ENCODE measurements at places on chromosomes 2 and 18.

DNA sequence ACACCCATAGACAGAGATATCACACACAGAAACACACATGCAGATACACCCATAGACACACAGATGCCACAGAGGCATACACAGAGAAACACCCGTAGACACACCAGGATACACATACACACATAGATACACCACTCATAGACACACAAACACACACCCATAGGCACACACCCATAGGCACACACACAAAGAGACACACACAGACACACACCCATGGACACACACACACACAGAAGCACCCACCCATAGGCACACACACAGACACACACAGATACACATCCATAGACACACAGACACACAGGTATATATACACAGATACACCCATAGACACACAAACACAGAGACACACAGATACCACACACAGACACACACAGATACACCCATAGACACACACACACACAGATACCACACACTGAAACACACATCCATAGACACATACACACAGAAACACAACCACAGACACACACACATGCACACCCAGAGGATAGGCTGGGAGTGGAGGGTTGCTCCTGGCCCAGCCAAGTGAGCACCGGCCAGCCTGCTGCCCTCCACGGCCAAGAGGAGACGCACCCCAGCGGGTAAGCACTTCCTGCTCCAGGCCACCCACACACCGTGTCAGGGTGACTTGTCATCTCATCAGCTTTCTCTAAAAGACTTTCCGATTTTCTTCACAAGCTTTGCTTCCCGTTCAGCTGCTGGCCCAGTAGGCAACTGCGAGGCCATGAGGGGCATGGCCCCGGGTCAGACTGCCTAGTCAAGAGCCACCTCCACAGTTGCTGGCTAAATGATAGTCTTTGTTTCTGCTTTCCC is 14.1 kb upstream of the CNNM3 start:
- peak; percentile 12 for DNase-seq

- no peak for DNase-seq
Measured at GRCh38 chr2:60317844-60318243, 235.6 kb downstream of the BCL11A start.

DNA sequence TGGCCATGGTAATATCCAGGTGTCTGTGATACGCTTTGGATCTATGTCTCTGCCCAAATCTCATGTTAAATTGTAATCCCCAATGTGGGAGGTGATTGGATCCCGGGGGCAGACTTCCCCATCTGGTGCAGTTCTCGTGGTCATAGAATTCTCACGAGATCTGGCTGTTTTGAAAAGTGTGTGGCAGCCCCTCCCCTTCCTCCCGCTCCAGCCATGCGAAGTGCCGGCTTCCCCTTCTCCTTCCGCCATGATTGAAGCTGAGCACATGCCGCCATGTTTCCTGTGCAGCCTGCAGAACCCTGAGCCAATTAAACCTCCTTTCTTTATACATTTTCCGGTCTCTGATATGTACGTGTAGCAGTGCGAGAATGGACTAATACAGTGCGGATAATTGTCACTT is 42.5 kb downstream of the GPC1 start:
- no peak for DNase-seq

GRCh38 chr2:191931329-191931728 is 84.4 kb upstream of the CAVIN2 start:
- no peak for DNase-seq

GRCh38 chr18:12061685-12062084 is 32.0 kb upstream of the ANKRD62 start:
- DNase-seq: no peak

GRCh38 chr2:237473878-237474441 is 13.1 kb upstream of the MLPH start:
- no peak for DNase-seq

GRCh38 chr2:151344906-151345305 is 12.5 kb upstream of the TNFAIP6 start:
- DNase-seq: no peak

DNA sequence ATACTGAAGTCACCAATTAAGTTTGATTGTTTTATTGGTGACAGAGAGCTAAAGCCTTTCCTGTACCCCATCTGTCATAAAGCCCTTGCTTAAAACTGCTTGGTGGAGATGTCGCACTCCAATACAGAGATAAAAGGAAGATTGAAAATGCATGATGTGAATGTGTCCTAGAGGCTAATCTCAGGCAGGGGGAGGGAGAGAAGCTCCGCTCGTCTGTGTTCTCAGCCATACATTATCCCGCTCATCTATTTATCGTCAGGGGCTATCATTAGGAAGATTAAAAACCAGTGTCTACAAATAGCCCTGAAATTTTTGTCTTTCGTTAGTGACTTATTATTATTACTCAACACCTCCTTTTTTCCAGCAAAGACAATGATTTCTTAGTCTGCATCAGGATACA is 110.3 kb downstream of the CMPK2 start:
- DNase-seq: no peak

DNA sequence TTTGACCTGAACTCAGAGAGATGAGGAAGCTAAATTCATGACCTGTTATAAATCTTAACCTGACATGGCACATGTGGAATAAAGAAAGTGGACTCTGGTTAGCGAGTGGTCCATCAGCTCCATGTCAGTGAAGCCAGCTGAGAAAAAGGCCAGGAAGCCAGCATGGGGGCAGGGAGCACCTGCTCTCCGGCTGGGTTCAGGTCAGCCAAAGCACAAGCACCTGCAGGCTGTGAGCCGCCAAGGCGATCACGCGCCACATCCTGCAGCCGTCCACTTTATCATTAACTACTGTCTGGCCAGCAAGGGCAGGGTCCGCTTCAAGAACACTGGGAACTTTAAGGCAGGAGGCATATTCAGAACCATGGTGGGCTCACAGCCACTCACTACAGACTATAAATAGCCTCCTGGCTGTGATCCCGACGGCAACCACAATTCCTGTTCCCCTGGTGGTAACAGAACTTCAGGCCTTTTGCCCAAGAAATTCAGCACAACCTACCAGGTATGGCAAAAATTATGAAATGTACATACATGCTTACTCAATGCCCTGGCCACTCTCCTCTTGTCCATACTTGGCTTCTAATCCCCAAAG is 35.5 kb downstream of the ACVR1 start:
- no peak for DNase-seq

- no peak for DNase-seq
Measured at GRCh38 chr18:31104444-31104843, 2.2 kb upstream of the DSC2 start.

DNA sequence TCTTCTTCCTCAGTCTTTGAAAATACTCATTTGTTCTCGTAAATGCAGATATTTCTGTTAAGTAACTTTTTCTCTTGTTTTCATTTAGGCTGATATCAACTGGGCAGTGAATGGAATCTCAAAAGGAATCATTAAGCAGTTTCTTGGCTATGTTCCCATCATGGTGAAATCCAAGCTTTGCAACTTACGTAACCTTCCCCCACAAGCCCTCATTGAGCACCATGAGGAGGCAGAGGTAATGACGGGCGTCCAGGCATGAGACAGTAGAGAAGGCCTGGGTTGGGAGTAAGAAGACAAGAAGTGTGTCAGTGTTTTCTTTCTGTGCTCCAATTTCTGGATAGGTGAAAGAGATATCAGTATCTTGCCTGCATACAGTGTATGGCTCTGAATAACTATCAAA is 5.1 kb downstream of the POLR1B start:
- DNase-seq: no peak

DNA sequence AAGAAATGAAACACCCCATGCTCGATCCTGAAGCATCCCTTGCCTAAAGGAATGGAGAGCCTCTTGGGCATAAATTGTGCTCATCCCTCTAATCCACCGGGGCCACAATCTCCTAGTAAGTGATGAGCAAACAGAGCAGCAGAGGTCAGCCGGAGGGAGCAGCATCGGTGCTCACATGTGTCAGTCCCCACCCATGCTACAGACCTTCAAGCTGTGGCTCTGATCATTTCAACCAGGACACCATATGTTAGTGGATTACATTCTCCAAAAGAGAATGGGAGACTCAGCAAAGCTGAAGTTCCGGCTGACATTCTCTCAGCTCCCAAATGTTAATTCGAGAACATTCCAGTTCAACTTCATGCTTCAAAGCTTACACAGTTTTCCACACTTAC is 75.6 kb downstream of the AAK1 start:
- no peak for DNase-seq

GRCh38 chr2:97718942-97719341 is 5.6 kb downstream of the ZAP70 start:
- no peak for DNase-seq

- DNase-seq: no peak
Measured at GRCh38 chr2:154713675-154714074, 15.2 kb downstream of the KCNJ3 start.

DNA sequence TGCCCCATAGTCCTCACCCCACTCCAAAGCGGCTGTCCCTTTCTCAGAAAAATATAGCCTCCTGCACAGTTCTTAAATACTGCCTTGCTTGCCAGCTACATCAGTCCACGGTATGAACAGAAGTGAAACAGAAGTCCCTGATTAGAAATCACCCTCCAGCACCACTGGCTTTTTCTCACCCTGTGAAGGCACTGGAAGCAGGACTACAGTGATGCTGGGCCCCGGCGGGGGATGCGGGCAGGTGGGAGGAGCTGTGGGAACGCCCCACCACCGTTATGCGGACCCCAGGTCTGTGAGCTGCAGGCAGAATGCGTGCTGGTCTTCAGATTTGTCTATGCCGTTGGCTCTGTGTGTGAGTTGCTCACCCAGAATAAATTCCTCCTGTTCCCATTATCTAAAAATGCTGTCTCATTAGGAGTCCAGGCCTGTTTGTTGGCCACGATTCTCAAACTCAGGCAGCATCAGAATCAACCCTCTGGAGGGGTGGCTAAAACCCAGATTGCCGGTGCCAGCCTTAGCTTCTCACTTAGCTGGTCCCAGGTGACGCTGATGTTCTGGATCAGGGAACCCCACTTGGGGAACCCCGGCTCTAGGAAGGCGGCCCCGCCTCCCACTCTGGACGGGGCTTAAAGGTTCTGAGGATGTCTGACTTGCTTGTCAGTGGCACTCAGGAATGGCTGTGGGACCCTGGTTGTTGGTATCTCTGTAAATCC is 224.8 kb upstream of the PXDN start:
- DNase-seq: no peak

DNA sequence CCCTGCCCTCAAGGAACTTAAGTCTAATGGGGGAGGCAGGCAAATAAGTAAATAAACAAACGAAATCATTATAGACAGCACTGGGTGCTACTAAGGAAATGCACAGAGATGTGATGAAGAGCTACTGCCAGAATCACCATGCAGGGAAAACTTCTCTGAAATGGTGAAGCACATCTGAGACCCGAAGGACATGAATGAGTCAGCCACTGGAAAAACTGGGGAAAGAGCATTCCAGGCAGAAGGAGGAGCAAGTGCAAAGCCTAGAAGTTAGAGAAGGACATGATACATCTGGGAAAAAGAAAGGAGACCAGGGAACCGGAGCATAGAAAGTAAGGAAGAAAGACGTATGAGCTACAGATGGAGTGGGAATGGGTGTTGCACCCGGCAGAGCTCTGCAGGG is 56.8 kb downstream of the TGFA start:
- DNase-seq: no peak

- DNase-seq: no peak
Measured at GRCh38 chr2:230582851-230583283, 129.8 kb upstream of the CAB39 start.

All from activated gamma-delta T cell (primary cell).